Stimulated activated naive CD4-positive, alpha-beta T cell treated with Interleukin-2 at 50 U/mL for 16 hours (primary cell): ENCODE measurements at places on chromosomes 1 and 21.

- DNase-seq, result no peak
Observed at GRCh38 chr1:9653210-9653490, 1.6 kb downstream of the PIK3CD start.

DNA sequence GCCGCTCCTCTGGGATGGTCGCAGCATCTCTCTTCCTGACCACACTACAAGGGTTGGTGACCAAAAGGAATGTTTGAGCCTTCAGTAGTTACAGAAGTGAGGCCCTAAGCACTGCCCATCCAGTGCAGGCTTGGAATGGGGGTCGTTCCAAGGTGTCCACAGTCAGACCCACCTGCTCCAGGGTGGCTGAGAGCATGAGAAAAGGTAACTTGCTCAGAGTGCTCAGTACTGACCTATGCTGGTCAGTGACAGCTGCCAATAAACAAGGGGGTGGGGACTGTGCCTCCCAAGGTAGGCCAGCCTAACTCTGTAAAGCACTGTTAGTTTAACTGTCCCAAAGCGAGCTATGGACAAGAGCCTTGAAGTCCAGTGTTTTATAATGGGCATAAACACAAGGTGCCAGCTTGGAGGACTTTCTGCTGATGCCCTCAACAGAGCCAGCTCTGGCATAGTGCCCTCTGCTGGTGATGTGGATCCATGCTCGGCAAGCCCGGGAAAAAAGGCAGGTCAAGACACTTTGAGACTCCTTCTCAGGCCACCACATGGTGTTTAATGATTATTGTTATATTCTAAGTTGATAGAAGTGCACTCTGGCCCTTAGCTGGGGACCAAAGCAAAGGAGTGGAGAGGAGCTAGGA is 78.1 kb upstream of the DNAH14 start:
- peak; percentile 36 for DNase-seq

GRCh38 chr1:218394416-218394815 is 49.3 kb downstream of the TGFB2 start:
- no peak for DNase-seq

- DNase-seq, result no peak
Observed at GRCh38 chr21:33157303-33157702, 72.4 kb upstream of the IFNAR2 start.

- no peak for DNase-seq
Observed at GRCh38 chr1:201088901-201089525, 23.2 kb downstream of the CACNA1S start.

GRCh38 chr1:188386666-188387065 is 1557.9 kb downstream of the PLA2G4A start:
- DNase-seq, result no peak

DNA sequence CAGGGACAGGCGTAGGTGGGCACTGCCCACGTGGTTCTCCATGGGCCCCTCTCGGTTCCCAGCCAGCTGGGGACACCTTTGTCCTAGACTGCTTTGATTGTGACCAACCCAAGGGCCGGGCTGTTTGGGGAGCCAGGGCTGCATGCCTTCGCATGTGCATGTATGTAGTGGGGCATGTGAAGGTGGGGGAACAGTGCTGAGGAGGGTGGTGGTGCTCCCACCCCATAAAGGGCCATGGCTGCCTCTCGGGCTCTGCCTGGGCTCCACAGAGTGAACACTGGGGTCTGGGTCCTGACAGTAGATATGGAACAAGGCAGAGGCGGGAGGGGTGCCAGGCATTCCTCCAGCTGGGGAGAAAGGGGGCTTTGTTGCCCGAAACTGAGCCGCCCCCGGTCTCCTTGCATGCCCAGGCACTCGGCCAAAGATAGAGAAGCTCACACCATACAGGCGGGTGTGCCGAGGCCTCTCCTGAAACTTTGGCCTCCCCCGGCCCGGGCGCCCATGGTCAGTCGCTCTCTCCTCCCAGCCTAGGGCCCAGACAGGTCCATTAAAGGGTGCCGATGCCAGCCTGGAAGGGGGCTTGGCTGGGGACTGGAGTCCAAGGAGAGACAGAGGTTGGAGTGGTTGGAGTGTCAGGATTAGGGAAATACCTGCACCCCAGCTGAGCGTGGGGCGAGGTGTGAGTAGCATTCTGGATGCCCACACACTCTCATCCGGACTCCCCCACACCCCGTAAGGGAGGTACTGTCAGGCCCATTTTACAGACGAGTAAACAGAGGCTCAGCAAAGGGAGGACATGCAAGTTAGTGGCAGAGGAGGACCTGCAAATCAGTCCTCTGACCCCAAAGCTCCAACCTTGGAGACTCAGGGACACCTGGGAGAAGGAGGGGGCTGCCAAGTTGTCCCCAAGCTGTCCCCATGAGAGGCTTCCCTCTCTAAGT is 41.1 kb downstream of the EPHA2 start:
- no peak for DNase-seq

- no peak for DNase-seq
Observed at GRCh38 chr1:31699341-31699891, 4.4 kb downstream of the COL16A1 start.

GRCh38 chr1:18639368-18640055 is 8.9 kb downstream of the PAX7 start:
- no peak for DNase-seq

DNA sequence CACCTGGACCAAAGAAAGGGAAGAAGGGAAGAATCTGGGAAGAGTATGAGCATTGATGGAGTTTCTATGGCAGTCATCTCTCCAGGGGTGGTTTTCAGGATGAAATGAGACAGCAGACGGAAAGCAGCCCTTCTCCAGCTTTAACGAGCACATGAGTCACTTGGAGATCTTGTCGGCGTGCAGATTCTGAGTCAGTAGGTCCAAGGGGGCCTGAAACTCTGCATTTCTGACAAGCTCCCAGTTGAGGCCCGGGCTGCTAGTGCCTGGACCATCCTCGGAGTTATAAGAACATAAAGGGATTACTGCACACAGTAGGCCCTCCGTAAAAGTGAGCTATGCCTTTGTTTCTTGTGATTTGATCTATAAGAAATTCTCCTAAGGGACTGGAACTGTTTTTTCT is 17.6 kb downstream of the HSPG2 start:
- no peak for DNase-seq

- no peak for DNase-seq
Observed at GRCh38 chr1:219927298-219927955, 930 bp downstream of the SLC30A10 start.

DNA sequence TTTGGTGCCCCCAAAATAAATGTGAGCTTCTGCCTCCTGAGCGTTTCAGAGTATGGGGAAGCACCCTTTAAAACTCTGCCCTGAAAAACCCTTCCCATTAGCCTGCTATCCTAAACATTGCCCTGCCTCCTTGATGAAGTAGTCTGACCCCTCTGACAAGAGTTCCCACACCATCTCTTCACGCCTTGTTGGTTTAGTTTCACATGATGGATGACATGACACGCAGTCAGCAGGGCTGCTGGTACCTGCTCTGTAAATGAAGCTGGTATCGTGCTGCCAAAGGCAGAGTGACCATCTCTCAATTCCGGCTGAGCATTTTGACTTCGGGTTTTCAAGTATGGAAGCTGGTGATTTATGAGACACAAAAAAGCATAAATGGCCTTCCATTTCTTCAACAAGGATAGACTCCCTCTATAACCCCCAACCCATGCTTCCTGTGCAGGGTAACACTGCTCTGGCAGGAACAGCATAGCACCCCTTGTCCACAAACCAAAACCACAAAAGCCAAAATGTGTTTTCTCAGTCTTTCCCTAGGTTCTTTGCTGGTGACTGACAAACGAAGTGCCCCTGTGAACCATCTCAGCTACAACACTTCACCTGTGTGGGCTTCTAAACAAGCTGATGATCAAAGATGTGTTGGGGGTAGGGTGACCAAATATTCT is 444.6 kb downstream of the NUF2 start:
- no peak for DNase-seq

DNA sequence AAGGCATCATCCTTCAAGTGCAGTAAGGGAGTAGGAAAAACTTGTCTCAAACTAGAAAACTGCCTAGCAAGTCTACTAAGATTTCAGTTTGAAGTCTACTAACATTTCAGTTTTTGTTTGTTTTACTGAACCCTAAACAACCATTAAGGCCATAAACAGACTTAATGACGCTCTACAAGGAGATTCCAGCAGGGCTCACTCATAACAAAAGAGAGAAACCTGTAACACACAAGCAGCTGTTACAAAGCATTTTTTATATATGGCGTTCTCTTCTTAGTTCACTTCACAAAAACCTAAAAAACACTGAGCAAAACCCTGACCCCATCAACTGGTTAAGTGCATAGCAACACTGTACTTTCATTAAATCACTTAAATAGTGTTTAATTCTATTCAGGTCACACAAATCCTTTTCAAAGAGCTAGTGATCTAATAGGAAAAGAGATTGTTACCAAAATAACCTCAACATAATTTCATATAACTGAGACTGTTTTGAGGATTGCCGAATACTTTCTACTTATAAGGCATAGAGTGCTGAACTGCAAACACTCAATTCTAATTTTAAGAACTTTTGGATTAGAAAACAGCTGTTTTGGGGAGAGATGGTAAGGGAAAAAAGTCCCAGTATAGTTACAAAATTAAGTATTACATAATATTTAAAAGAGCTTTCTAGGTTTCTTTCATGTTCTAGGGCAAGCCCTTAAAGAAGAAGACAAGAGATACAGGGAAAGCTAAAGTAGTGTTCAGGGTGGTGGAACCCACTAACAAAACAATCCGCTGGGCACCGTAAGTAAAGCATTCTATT is 1.4 kb downstream of the B3GALNT2 start:
- no peak for DNase-seq

GRCh38 chr1:84347271-84347931 is 45.9 kb downstream of the SAMD13 start:
- DNase-seq, result no peak

DNA sequence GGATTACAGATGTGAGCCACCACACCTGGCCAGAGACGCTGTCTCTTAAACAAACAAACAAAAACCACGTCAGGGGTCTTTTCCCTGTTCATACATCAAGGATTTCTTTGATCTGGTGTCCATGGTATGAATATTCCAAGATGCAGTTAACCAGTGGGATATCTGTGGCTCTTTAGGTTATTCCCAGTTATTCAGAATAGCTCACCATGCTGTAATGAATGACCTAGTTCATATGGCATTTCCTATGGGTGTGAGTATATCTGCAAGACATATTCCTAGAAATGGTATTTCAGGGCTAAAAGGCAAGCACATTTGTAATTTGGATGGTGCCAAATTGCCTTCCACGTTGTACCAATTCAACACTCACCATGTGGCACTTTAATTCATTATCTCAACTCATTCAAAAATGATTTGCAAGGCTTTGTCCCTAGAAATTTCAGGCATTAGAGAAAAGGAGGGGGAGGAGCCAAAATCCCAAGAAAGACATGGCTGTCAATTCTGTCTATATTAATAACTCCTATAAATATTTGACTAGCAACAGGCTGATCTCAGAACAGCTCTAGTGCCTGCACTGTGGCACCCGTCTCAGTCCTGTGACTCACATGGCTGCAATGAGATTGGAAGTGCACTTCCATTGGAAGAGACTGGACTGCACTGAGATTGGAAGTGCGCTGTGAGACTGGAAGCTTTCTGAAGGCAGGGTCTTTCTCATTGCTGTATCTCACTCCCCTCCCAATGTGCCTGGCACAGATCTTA is 6.0 kb upstream of the STMN1 start:
- no peak for DNase-seq

DNA sequence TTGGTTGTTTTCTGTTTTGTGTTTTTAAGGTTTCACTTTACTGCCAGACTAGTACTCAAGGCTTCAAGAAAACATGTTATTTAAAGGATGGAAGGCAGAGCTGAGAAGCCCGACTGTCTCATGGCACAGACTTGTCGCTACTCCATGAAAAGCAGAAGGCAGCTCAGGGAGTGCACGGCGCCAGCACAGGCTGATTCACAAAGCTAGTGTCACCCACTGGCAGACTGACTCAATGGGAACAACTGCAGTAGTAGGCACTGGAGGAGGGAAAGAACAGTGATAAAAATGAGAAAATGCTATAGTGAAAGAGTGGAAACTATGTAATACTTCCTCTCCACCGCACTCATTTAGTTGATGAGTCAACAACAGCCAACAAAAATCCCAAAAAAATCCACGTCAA is 14.7 kb downstream of the HSF2BP start:
- DNase-seq, result no peak
